Tongue (tissue), 3 donors: ENCODE measurements at places on chromosomes 11 and 22. TPM values are rescaled to one million over a fixed set of nuclear protein-coding genes. Genes with fewer than 3 reads are reported as not detected.

Gene NRIP3
- 0.62 TPM for total RNA-seq

Gene GLYAT
- not detected for total RNA-seq

Gene TTC28
- 48.5 TPM for total RNA-seq

Gene DGCR6
- 24.4 TPM for total RNA-seq

Gene GAS2L1
- 16.7 TPM for total RNA-seq

Gene GGT5
- 4.9 TPM for total RNA-seq

Gene MYBPC3
- total RNA-seq: not detected

Gene C11orf42
- not detected for total RNA-seq

Gene XKR3
- not detected for total RNA-seq

Gene SERPIND1
- total RNA-seq: not detected

Gene SCARF2
- total RNA-seq: 20.4 TPM

Gene KCNJ1
- total RNA-seq: not detected

Gene MYO7A
- 3.9 TPM for total RNA-seq

Gene TREH
- not detected for total RNA-seq

Gene IGLL1
- 1.5 TPM for total RNA-seq

Gene SAA4
- not detected for total RNA-seq

Gene PGGHG
- total RNA-seq: 14.0 TPM

Gene AQP11
- total RNA-seq: 1.4 TPM

Gene OR2D2
- total RNA-seq: not detected

Gene TCIRG1
- total RNA-seq: 30.4 TPM

Gene SLN
- total RNA-seq: 2,034 TPM

Gene POTEH
- total RNA-seq: not detected

Gene KCNQ1
- total RNA-seq: 2.6 TPM

Gene CRYBB2
- 0.82 TPM for total RNA-seq

Gene FGF3
- not detected for total RNA-seq

Gene MPPED2
- total RNA-seq: 7.8 TPM
